Left hindlimb (tissue), 1 donor: ENCODE measurements at places on chromosomes 7 and 10.
A peak's percentile ranks its signal among the peaks of the same experiment; 100 is the strongest.

DNA sequence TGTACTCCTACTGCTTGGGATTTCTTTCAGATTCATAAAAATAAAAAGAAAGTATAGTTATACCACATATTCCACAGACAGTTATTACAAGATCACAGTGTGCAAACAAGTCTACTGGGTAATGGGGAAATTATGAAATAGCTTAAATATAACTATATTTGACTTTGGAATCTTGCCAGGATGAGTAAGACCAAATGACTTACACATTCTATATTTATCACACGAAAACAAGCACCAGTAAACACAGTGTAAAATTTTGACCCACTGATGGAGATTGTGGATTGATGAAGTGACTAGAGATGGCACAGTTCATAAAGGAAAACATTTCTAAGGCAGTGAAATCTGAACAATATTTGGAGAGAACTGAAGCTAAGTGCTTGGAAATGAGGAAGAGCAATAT is 339.7 kb downstream of the THSD7A start:
- DNase-seq: no peak

- DNase-seq: peak; percentile 83
Measured at GRCh38 chr7:85185424-85186082, 1.3 kb downstream of the SEMA3D start.

- no peak for DNase-seq
Measured at GRCh38 chr10:27759483-27760272, 14.1 kb upstream of the MKX start.

DNA sequence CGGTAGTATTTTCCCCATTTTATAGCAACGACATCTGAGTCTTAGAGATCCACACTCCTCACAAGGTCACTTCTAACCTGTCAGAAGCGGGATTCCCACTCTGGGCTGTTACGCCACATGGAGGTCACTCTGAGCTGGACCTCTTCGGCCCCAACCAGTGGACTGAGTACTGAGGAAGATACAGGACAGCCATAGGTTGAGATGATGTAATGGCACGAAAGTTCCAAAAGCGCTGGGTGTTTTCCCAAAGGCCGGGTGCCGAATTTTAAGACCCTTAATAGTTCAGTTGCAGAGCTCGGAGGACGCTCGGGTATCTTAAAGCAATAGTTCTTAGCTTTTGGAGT is 699 bp downstream of the GHITM start:
- DNase-seq: no peak

DNA sequence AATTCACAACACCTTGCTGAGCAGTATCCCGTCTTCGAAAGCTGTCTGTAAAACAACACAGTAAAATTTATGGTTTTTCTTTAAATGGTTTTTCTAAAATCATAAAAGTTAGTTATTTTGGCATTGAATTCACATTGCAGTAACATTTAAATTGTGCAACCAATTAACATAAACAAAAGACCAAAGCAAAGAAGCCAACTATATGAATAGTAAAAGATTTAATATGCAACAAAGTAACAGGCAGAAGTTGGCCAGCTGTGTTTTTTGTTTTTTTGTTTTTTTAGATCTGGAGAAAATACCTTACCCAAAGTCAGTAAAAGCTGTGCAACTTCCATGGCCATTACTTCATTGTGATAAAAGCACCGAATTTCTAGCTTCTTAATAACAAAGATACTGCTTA is 11.3 kb downstream of the SRI start:
- no peak for DNase-seq

- DNase-seq: no peak
Measured at GRCh38 chr10:87750817-87751216, 67.2 kb downstream of the ATAD1 start.

DNA sequence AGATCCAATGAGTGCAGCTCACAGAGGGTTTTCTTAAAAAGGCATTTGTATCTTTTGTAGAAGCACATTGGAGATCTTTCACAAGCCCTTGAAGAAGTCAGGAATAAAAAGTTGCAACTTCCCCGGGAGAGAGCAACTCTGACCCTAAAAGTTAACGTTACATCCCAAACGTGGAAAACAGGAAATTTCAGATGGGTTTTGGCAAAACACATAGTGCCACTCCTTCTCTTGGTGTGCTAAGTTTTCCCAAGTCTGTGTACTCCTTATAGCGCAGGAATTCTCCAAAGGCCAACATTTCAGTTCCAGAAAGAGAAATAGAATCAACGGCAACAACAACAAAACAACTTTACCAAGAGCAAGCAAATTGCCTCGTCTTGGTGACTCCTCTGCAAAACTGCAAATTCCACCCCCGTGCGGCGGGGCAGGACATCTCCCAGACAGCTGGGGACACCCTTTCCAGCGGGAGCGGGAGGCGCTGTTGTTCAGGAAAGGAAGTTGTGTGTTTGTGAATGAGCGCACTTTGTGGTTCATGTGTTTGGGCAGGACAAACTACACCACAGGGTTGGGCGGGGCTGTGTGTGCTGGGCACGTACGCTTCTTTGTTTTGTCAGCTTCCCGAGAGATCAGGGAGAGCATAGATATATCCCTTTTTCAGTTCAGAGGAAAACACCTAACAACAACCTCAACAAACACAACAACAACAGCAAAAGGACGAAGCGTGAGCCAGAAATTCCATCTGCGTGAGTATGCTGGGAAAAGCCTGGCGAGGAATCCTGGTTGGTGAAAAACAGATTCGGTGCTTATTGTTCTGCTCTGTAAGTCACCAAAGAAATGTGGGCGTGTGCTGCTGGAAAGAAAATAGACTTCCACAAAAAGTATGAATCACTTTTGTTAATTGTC is 294.7 kb upstream of the PITRM1 start:
- DNase-seq: peak; percentile 85

GRCh38 chr7:101743995-101744360 is 73.4 kb upstream of the CUX1 start:
- DNase-seq: no peak

- no peak for DNase-seq
Measured at GRCh38 chr10:54906940-54907339, 105.9 kb upstream of the PCDH15 start.

GRCh38 chr7:16930946-16931345 is 49.2 kb upstream of the AGR3 start:
- no peak for DNase-seq

DNA sequence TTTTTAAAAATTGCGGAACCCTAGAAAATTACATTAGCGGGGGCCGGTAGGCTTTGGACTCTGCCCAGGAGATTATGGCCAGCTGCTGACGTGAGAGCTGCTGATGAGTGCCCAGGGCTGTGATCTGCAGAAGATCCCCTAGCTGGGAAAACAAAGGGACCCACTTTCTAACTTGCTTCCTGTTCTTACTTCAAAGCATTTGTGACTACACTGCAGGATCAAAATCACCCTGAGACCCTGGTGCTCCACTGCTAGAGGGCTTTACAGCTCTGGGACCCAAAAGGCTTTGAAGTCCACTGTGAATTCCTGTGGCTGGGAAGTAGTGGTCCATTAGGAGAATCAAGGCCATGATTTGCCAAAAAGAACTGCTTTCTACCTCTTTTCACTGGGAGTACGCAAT is 499.4 kb upstream of the AKR1E2 start:
- DNase-seq: no peak

GRCh38 chr7:69757981-69758430 is 159.7 kb downstream of the AUTS2 start:
- DNase-seq: no peak

DNA sequence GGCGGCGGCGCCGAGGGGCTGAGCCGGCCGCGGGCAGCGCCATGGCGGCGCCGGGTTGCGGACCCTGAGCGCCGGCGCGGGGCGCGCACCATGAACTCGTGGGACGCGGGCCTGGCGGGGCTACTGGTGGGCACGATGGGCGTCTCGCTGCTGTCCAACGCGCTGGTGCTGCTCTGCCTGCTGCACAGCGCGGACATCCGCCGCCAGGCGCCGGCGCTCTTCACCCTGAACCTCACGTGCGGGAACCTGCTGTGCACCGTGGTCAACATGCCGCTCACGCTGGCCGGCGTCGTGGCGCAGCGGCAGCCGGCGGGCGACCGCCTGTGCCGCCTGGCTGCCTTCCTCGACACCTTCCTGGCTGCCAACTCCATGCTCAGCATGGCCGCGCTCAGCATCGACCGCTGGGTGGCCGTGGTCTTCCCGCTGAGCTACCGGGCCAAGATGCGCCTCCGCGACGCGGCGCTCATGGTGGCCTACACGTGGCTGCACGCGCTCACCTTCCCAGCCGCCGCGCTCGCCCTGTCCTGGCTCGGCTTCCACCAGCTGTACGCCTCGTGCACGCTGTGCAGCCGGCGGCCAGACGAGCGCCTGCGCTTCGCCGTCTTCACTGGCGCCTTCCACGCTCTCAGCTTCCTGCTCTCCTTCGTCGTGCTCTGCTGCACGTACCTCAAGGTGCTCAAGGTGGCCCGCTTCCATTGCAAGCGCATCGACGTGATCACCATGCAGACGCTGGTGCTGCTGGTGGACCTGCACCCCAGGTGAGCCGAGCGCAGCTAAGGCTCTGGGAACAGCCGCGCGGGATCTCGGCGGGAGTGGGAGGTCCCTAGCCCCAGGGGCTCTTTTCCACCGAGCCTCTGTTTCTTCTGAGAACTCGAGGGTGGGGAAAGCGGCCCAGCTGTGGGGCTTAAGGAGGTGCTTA is at the start of gene GPR26:
TSS of gene GPR26 (plus strand) at position 38 of the 919 bp plus-strand sequence. CDS start at position 91, 53 bp downstream.
- DNase-seq: no peak

GRCh38 chr10:99292159-99292558 is 37.0 kb upstream of the CNNM1 start:
- DNase-seq: no peak

- DNase-seq: peak; percentile 72
Measured at GRCh38 chr10:115093286-115093775, at the start of gene ATRNL1. TSS of gene ATRNL1 (plus strand) at chr10:115093365. CDS start at chr10:115093751, 386 bp downstream.

DNA sequence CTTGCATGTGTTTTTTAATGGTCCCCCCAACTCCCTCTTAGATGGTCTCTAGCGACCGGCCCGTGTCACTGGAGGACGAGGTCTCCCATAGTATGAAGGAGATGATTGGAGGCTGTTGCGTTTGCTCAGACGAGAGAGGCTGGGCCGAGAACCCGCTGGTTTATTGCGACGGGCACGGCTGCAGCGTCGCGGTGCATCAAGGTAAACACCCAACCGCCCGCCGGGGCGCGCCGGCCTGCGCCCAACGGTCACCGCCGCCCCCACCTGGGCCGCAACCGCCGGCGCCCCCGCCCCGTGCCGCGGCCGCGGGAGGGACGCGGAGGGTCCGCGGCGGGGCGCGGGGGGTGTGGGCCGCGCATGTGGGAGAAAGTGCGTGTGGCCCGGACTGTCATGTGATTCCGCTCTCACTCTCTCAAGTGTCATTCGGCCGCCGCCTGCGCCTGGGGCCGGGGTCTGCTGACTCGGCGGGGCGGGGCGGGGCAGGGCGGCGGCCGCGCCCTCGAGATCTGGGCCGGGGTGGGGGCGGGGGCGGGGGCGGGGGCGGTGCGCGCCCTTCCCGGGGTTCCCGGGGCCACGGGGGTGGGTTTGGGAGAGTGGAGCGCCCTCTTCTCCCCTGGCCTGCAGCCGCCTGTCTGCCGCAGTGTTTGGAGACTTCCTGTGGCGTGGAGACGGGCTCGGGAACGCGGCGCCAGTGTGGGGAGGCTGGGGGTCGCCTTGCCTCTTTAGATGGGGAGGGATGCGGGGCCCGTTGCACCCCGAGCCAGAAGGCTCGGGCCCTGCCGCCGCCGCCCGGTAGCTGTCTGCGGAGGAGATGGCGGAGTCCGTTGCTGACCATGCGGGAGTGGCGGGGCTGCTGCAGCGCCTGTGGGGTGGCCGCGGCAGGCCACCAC is 817 bp downstream of the MLLT10 start:
- peak; percentile 77 for DNase-seq

DNA sequence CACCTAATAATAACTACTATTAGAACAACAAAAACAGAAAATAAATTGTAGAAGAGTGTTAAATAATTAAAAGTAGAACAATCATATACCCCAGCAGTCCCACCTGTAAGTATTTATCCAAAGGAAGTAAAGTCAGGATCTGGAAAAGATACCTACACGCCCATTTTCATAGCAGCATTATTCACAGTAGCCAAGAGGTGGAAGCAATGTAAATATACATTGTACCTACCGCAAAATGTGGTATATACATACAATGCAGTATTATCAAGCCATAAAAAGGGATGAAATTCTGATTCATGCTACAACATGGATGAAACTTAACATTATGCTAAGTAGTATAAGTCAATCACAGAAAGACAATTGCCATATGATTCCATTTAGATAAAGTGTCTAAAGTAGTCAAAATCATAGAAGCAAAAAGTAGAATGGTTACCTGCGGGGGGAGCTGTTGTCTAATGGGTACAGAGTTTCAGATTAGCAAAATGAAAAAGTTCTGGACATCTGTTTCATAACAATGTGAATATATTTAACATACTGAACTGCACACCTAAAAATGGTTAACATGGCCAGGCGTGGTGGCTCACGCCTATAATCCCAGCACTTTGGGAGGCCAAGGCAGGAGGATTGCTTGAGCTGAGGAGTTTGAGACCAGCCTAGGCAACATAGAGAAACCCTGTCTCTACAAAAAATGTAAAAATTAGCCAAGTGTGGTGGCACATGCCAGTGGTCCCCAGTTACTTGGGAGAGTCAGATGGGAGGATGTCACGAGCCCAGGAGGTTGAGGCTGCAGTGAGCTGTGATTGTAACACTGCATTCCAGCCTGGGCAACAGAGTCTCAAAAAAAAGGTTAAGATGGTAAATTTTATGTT is 6.0 kb upstream of the TMED4 start:
- DNase-seq: peak; percentile 51

DNA sequence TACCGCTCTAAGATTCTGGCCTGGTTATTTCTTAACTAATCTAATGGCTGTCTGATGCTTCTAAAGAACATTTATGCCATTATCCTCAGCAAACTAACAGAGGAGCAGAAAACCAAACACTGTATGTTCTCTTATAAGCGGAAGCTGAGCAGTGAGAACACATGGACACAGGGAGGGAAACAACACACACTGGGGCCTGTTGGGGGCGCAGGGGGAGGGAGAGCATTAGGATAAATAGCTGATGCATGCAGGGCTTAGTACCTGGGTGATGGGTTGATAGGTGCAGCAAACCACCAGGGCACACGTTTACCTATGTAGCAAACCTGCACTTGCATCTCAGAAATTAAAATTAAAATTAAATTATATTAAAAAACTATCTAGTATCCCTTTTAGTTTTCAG is 853.5 kb downstream of the GATA3 start:
- no peak for DNase-seq

- no peak for DNase-seq
Measured at GRCh38 chr10:88440541-88440940, 142.6 kb downstream of the RNLS start.

DNA sequence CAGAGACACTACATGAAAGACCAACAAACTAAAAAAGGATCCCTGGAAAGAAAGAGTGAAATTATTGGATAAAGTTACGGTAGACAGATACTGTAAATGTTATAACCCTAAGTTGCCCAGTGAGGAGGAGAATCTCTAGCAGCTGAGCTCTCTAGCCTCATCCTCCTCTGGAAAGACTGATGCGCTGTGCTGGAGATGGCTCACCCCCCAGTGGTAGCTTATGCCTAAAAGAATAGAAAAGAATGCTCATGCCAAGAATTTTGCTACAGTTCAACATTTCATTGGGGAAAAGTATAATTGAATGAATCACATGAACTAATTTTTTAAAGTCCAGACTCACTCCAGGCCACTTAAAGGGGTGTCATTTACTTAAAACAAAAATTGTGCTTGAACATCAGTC is 50.8 kb upstream of the RNF32 start:
- DNase-seq: no peak

- no peak for DNase-seq
Measured at GRCh38 chr7:5526100-5526905, 102.7 kb upstream of the TNRC18 start.

- no peak for DNase-seq
Measured at GRCh38 chr10:97065128-97065527, 120.6 kb downstream of the SLIT1 start.
